Epithelial cell of proximal tubule (primary cell): ENCODE measurements at places on chromosomes 2 and 18. TPM values are rescaled to one million over a fixed set of nuclear protein-coding genes. Genes with fewer than 3 reads are reported as not detected.

Gene SLC8A1
- total RNA-seq: 4.8 and 10.6 TPM in 2 replicates

Gene OSBPL1A
- total RNA-seq: 20.8 and 24.7 TPM in 2 replicates

Gene RNF144A
- 14.1 and 17.4 TPM in 2 replicates for total RNA-seq

Gene EDAR
- 0.65 and 1.0 TPM in 2 replicates for total RNA-seq

Gene HOXD12
- not detected in 2 replicates for total RNA-seq

Gene DNER
- 1.3 and 2.7 TPM in 2 replicates for total RNA-seq

Gene L3MBTL4
- total RNA-seq: 0.65 and 4.0 TPM in 2 replicates

Gene GPR35
- total RNA-seq: not detected in 2 replicates

Gene CRACDL
- 0.29 and 1.0 TPM in 2 replicates for total RNA-seq

Gene NT5C1B
- total RNA-seq: not detected in 2 replicates

Gene RAB17
- 0.94 and 6.1 TPM in 2 replicates for total RNA-seq

Gene GALNT3
- 28.7 and 48.7 TPM in 2 replicates for total RNA-seq

Gene CDH2
- total RNA-seq: 74.5 and 78.2 TPM in 2 replicates

Gene CKAP2L
- total RNA-seq: 18.8 and 23.4 TPM in 2 replicates

Gene C2orf72
- 0.29 and 3.8 TPM in 2 replicates for total RNA-seq

Gene RPIA
- 6.7 and 8.0 TPM in 2 replicates for total RNA-seq

Gene EVX2
- total RNA-seq: not detected in 2 replicates

Gene OSGEPL1
- 7.8 and 11.4 TPM in 2 replicates for total RNA-seq

Gene TNFAIP6
- 3.1 TPM in 1 of 2 replicates, not detected in the other for total RNA-seq

Gene CAPG
- 358 and 441 TPM in 2 replicates for total RNA-seq

Gene CTLA4
- not detected in 2 replicates for total RNA-seq

Gene CD207
- not detected in 2 replicates for total RNA-seq

Gene LTBP1
- 10.5 and 43.9 TPM in 2 replicates for total RNA-seq

Gene ARID5A
- total RNA-seq: 19.9 and 20.8 TPM in 2 replicates

Gene IL36G
- not detected in 2 replicates for total RNA-seq

Gene TUBB8B
- not detected in 2 replicates for total RNA-seq

Gene DSG2
- 58.8 and 62.1 TPM in 2 replicates for total RNA-seq

Gene GPATCH11
- 2.1 and 7.5 TPM in 2 replicates for total RNA-seq

Gene FRZB
- total RNA-seq: 0.07 TPM in 1 of 2 replicates, not detected in the other
